Vagina (tissue), 2 donors: ENCODE measurements at places on chromosomes 13 and 19.

GRCh38 chr13:113220877-113221276 is 11.5 kb downstream of the CUL4A start:
- DNase-seq, result no peak

DNA sequence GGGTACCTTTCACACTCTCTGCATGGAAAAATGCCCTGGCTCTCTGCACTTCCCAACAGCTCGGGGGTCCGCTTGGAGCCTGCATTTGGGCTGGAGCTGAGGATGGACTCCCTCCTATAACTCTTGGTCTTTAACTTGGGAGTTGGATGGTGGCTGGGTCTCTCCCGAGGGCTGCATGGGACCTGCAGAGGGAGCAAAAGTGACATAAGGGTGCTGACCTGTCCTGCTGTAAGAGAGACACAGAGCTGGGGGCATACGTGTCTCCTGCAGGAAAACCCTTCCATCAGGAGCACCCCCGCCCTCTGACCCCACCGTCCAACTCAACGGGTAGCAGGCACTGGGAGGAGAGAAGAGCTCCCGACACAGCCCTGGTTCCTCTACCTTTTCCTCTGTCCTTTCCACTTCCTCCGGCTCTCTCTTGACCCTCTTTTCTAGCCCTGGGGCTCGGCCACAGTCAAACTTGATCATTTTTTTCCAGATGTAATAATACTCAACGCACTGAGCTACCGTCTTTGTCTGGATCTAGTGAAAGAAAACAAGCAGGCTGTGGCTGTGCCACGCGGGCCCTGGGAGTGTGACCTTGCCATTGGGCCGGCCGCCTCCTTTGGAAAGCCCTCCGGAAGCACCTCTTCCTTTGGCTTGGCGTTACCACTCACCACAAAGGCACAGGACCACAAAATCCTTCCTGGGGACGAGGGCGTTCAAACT is 6.8 kb upstream of the NAPA start:
- DNase-seq, result no peak

- DNase-seq, result no peak
Observed at GRCh38 chr13:31204592-31204991, 4.8 kb downstream of the B3GLCT start.

DNA sequence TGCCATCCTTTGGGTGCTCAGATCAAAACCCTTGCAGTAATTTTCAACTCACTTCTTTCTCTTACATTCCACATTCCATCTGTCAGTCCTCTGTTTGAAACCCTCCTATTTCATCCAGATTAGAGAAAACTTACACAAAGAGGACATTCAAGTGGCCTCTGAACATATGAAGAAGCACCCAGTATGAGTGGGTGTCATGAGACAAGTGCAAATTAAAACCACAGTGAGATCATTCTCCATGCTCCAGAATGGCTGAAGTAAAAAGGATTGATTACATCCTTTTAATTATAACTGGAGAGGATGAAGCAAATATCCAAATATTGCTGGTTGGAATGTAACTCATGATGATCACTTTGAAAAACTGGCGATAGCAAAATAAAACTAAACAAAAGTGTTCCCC is 96.5 kb downstream of the MIPEP start:
- no peak for DNase-seq

DNA sequence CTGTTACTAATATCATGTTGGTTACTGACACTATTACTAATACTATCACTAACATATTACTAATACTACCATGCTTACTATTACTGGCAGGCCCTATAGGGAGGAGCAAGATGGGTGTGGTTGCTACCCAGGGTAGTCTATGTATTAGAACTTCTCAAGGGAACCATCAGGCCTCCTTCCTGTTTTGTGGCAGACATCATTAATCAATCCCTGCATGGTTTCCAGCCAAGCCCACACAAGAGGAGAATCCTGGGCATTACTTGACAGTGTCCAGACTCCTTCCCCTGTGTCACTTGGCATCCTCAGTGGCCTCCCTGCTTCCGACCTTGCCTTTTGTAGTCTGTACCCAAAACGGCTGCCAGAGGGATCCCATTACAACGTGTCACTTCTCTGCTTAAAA is 8.9 kb downstream of the HAS1 start:
- DNase-seq, result no peak

GRCh38 chr19:17534767-17535166 is 20.7 kb upstream of the COLGALT1 start:
- no peak for DNase-seq

GRCh38 chr13:41900918-41901317 is 60.0 kb downstream of the VWA8 start:
- no peak for DNase-seq

- no peak for DNase-seq
Observed at GRCh38 chr19:50024719-50025021, 502 bp downstream of the VRK3 start.

DNA sequence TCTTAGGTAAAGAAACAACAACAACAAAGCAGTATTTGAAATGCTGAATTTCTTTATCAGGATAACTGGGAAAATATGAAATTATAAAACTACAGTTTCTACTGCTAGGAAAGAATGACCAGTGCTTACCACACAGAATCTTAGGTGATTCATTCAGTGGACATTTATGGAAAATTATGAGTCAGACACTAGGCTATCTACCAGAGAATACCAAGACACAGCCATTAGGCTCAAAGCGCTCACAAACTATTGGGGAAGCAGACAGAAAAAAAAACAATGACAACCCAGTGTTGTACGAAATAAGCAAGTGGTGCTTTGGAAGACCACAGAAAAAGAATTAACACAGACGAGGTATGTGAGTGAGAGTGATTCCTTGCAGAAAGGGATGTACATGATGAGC is 1019.5 kb downstream of the PCDH9 start:
- no peak for DNase-seq

- DNase-seq, result no peak
Observed at GRCh38 chr19:23992348-23992747, 77.7 kb downstream of the ZNF726 start.

DNA sequence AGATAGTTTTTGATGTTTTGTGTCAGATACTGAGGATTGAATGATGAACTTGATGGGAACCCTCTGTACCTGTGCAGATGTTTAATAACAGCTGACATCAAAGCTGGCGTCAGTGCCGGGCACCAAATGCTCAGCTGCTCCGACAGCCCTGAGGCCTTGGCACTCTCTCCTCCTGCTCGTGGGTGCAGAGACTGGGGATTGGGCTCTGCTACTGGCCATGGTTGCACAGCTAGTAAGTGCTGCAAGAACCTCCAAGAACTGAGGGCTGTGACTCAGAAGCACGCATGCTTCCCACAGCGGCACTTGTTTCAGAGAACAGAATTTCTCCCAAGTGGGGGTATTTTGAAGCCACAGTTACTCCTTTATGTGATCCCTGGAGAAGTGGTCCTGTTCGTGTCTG is 5.9 kb downstream of the LAMP1 start:
- DNase-seq, result no peak

DNA sequence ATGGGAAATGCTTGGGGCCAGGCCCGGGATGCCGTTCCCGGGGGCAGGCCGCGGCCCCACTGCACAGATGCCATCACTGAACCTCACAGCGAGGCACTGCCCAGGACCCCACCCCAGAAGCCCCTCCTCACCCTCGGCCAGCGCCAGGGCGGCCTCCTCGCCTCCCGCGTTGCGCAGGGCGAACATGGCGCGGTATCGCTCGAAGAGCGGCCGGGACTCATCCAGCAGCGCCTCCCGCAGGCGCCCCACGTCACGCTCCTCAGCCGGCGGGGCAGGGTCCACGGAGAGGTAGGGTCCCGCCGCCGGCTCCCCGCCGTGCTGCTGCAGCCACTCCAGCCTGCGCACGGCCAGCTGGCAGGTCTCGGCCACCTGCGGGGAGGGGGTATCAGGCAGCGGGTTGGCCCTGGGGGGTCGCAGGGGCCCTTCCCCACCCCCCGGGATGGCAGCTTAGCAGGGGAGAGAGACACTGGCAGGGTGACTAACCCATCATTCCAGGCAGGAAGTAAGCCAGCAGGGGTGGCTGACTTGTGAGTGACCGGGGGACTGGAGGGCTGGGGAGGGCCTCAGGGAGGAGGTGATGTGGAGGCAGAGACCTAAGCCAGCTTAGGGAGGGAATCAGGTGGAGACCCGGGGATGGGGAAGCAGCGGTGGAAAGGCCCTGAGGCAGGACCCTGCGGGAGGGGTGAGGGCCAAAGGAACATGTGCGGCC is 8.2 kb downstream of the DOHH start:
- no peak for DNase-seq

GRCh38 chr13:77009011-77009410 is 17.1 kb downstream of the CLN5 start:
- no peak for DNase-seq

- no peak for DNase-seq
Observed at GRCh38 chr13:83449668-83450395, 432.4 kb downstream of the SLITRK1 start.

- DNase-seq, result no peak
Observed at GRCh38 chr19:40284501-40285352, at the start of gene AKT2. Gene AKT2, minus strand, starts transcription at chr19:40285345. Its CDS starts 20,078 bp downstream, at chr19:40265267.

- no peak for DNase-seq
Observed at GRCh38 chr19:782878-783668, 14.2 kb upstream of the PTBP1 start.

DNA sequence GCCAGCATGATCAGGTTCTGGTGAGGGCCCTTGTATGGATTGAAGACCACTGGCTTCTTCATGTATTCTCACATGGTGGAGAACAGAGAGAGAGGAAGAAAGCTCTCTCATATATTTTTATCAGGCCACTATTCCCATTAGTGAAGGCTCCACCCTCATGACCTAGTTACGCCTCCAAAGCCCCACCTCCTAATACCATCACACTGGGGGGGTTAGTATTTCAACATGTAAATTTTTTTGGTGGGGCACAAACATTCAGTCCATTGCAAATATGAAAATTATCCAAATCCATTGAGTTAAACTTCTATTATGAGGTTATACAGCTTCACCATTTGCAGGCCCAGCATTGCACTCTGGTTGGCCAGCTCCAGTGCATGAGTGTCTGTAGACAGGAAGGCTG is 33.2 kb upstream of the RBM26 start:
- DNase-seq, result no peak

GRCh38 chr19:43673637-43674036 is 3.7 kb upstream of the PLAUR start:
- no peak for DNase-seq

GRCh38 chr13:24218977-24219376 is 58.5 kb downstream of the SPATA13 start:
- no peak for DNase-seq

GRCh38 chr13:113729187-113730019 is 29.6 kb upstream of the TMEM255B start:
- no peak for DNase-seq

GRCh38 chr19:29395111-29395733 is 130.6 kb upstream of the VSTM2B start:
- no peak for DNase-seq

GRCh38 chr19:2021453-2022140 is 6.1 kb upstream of the BTBD2 start:
- no peak for DNase-seq

DNA sequence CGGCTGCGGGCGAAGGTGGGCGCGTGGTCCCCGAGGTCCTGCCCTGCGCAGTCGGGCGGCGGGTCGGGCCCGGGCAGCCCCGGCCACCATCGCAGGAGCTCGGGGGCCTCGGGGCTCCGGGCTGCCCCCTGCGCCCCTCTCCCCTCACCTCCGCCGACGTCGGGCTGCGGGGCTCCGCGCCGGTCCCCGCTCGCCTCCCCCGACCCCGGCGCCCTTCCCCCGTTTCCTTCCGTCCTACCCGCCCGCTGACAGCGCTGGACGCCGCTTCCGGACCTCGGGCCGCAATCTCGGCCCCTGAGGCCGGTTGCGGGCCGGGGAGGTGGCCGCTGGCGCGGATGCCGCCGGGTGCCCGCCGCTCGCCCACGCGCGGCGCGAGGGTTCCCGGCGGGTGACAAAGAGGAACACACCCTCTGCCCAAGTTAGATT is 720 bp downstream of the FARP1 start:
- no peak for DNase-seq

DNA sequence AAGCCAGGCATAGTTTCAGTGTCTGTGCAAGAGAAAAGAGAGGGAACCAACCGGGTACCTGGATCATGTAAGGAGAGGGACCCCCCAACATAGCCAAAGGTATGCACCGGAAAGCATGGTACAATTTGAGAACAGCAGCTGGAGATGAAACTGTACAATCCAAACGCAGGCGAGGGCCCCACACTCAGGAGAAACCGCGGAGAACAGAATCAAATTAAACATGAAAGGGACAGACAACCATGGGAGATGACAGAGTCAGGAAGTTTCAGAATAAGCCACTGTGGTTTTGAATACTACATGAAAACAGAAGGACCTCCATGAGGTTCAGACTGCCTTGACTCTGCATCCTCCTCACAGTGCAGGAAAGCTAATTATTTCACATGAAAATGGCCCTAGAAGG is 62.9 kb upstream of the SPATA13 start:
- no peak for DNase-seq

DNA sequence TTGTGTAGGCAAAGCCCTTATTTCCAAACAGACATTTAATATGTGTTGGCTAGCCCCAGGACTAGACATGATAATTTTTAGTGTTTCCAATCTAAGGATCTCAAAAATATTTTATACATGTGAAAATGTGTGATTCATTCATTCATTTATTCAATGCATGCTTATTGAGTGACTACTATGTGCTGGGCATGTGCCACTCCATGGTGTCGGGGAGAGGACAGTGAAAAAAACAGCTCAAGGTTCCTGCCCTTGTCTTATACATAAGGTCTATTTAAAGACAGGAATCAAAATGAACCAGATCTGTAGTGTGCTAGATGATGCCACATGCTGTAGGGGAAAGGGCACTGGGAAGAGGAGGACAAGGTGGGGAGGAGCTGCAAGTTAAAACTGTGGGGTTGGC is 36.5 kb downstream of the GJA3 start:
- no peak for DNase-seq

DNA sequence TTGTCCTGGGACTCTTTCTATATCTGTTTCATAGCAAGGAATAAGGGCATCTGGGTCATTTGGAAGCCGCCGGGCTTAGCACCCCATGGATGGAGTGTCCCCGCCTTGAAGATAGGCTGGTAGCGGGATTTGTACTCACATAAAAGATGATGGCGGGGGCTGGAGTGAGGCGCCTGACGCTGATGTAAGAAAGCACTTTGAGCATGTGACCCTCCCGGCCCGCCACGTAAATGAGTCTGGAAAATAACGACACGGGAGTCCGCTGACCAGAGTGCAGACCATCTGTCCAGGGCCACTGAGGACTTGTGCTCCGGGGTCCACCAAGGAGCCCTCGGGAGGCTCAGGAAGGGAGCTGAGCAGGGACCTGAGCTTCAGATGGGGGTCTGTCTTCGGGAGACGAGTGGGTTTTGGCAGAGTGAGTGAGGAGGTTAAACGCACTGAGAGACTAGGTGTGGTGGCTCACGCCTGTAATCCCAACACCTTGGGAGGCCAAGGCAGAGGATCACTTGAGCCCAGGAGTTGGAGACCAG is 25.8 kb downstream of the SLC7A9 start:
- no peak for DNase-seq
